ENCODE measurements at places on chromosomes 4 and X.

GRCh38 chr4:12445711-12446235 lies 1017.1 kb upstream of the HS3ST1 start:
- DNase-seq: no peak

GRCh38 chr4:162347842-162348213 lies 184.0 kb upstream of the FSTL5 start:
- DNase-seq: no peak

GRCh38 chr4:2662598-2662997 lies 93.5 kb downstream of the TNIP2 start:
- DNase-seq: no peak

DNA sequence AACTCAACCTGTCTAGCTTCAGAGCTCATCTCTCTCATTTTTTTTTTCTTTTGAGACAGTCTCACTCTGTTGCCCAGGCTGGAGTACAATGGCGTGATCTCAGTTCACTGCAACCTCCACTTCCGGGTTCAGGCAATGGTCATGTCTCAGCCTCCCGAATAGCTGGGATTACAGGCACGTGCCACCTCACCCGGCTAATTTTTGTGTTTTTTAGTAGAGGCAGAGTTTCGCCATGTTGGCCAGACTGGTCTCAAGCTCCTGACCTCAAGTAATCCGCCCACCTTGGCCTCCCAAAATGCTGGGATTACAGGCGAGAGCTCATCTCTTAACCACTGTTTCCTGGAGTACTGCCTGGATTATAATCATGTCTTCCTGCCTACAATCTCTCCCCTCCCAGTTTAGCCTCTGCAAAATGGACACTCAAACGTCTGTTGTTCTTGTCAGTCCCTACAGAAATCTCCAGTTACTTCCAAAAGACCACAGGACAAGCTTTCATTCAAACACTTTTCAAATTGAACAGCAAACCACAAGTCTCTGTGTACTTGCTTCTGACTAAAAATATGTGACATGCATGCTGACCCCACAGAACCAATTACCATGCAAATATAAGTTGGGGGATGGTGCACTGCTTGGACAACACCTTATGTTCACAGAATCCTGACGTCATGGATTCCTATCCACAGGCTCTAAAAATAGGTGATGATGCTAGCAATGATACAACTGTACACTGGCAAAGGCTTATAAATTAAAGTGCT lies 137.2 kb downstream of the SH3KBP1 start:
- no peak for DNase-seq

GRCh38 chrX:48737940-48738339 lies 23.6 kb upstream of the GLOD5 start:
- DNase-seq: no peak

DNA sequence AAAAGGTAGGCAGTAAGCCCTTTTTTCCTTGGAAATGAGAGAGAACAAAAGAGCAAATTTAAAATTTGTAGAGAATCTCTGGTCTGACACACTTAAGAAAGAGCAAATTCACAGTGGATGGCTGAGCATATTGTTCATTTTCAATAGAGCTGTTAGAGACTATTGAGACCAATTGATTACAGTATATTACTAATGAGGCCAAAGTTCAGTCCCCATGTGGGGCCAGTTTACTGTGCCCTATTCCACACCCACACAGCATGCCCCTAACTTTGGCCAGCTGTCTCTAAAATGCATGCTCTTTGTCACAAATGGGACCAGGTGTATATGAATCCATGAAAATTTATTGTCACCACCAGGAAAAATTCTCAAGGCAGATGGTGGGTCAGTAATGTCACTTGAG lies 470.5 kb downstream of the PCDH7 start:
- no peak for DNase-seq

DNA sequence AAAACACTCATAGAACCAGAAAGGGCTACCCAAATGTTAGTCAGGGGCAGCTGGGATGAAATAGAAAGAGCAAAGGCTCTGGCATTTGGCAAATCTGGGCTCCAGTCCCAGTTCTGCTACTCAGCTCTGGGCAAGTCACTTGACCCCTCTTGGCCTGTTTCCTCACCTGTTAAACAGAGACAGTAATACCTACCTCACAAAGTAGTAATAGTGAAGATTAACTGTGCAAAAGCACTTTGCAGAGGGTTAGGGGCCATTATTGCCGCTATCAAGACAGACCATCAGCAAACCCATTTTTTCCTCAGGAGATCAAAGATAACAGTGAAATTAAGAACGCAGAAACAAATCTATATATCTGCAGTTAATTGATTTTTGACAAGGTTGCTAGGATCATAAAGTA lies 20.6 kb downstream of the ZBTB33 start:
- no peak for DNase-seq

DNA sequence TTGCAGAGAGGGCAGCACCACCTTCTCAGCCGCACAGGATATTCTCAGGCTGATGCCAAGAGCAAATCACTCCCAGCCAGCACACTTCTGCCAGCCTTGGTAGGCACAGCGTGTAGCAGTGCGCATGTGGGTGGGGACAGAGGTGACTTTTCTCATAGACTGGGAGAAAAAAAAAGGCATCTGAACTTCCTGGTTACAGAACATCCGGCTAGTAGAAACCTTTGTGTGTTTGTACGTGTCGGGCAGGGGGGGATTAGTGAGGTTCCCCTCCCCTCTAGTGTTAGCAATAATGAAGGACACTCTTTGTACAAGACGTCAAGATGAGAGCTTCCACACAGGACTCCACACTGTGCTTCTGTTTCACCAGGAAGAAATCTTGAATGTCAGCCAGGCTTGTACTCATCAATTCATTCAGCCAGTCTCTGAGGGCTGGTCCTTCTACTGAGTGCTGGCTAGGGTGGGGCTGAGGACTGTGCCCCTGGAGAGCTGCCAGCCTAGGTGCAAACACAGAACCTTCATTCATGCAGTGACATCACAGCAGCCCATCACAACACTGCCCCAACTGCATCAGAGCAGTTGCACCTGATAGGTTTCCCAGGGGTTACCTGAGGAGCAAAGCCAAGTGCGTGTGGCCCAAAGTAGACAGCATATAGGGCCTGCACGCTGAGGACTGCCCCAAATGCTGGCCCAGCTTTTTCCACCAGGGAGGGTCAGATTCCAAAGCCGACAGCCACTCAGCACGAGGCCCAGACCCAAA lies 34.7 kb downstream of the SLC25A5 start:
- DNase-seq: peak; percentile 33

GRCh38 chr4:45155081-45155777 lies 428.9 kb upstream of the GNPDA2 start:
- DNase-seq: no peak

DNA sequence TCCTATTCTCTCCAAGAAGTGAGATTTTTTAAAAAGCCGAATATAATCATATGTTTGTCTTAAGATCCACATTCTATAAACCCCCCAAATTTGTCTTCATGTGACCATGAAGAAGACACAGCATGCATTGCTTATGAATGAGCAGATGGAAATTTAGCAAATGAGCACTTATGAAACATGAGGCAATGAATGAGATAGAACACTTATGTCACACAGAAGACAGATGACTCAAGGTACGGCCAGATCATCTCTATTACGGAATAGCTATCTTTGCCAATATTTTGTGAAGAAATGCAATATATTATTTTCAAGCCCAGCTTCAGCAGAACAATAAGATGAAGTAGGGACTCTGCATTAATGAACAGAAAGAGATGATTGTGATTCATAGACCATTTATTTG lies 21.4 kb downstream of the PHEX start:
- no peak for DNase-seq

DNA sequence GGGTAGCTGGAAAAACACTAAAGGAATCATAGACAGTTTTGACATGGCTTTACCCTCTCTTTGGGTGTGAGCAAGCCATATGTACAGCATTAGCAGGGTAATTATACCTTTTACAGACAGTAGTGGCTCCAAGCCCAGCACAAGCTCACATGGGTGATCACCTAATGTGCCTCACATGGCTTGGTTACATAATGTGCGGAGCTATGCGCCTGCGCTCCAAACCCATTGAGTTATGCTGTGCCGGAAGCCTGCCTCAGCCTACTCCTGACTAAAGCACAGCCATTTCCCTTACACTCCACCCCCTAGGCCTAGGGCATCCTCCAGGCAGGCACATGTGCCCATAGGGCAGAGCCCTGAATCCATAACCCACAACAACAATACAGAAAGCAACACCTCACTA lies 6.5 kb upstream of the TSPAN5 start:
- DNase-seq: no peak

GRCh38 chr4:108533245-108533844 lies 87.0 kb upstream of the RPL34 start:
- DNase-seq: no peak

DNA sequence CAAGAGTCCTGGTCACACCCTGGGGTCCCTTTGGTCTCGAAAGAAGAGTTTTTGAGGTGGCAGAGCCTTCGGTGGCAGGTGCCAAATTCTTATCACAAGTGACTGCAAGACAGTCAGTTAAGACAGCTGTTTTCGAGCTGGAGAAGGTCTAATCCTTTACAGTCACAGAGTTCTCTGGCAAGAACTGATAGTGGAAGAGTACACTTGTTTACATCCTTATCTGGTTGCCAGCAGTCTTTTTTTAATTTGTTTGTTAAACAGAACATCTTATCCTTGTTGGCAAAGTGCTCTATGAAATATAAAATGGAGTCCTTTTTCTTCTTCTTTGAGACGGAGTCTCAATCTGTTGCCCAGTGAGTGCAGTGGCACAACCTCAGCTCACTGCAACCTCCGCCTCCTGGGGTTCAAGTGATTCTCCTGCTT lies 50.4 kb upstream of the ELOVL6 start:
- no peak for DNase-seq

GRCh38 chr4:152605641-152606335 lies 69.9 kb upstream of the FBXW7 start:
- no peak for DNase-seq

DNA sequence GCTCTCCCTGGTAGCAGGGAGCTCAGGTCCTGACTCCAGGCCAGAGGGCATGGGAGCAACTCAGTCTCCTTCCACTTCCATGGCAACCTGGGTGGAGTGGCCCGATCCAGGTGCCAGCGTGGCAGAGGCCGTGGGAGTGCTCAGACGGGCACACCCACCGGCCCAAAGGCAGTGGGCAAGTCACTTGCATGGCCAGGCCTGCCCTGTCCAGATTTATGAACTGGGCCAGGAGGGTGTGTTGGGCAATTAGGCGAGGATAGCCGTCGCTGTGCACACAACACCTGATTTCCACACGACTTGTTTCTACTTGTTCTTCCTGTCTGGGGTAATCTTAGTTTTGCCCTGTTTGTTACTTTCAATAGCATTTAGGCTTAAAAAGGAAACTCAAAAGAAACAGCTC lies 55.5 kb upstream of the NYX start:
- no peak for DNase-seq
